Cortex of kidney (tissue), 1 donor: ENCODE measurements at places on chromosomes 16 and 17.

- no peak for DNase-seq
Measured at GRCh38 chr16:85880861-85881260, 18.1 kb upstream of the IRF8 start.

DNA sequence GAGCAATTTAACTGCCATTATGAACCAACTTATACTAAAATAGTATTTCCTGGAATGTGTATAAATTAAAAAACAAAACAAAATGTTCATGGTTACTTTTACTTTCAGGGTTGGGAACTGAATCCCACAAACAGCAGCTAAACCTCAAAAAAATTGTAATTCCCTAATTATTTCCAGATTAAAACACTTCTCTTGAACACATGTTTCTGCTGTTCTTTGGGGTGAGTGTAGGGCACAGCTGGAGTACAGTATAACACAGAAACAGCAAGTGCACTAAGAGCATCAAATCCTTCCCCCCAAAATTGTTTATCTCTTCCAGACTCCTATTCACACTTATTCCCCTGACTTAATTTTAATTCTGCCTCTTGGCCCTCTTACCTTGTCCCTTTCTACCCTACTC is 56.4 kb downstream of the KANSL1 start:
- DNase-seq: no peak

GRCh38 chr16:47734081-47734857 is 273.1 kb downstream of the PHKB start:
- DNase-seq: no peak

- no peak for DNase-seq
Measured at GRCh38 chr17:39238311-39238972, 12.7 kb upstream of the STAC2 start.

- no peak for DNase-seq
Measured at GRCh38 chr16:22692034-22692433, 121.9 kb upstream of the HS3ST2 start.

- DNase-seq: no peak
Measured at GRCh38 chr16:14366974-14367707, 262.9 kb downstream of the PARN start.

DNA sequence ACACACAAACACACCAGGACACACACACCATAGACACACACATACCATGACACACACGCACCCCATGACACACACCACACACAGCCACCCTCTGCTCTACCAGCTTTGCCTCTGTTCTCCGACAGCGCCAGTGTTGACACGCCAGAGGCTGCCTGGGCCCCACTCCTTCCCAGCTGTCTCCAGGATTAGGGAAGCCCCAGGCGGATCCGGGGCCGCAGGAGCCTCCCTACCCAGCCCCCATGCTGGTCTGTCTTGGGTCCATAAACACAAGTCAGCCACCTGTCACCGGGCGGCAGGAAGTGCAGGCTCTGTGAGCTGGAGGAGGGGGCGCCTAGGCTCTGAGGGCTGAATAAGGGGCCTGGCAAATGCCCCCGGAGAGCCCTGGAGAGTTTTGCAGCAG is 10.5 kb downstream of the TBC1D16 start:
- no peak for DNase-seq

DNA sequence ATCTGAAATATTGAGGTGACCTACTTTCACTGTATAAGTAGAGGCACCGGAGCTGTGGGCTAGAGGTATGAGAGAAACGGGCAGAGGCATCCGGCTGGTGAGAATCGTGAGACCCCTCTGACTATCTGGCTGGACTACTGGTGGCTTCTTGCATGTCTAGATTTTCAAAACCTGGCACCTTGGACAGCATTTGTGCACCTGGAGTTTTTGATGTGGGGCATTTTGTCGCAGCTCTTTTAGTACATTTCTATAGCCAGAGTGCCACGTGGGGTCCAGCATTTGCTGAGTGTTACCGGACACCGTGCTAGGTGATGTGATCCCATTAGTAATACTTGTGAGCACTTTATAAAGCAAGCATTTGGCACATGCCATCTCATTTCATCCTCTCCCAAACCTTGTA is 32.6 kb upstream of the SHISA9 start:
- no peak for DNase-seq

DNA sequence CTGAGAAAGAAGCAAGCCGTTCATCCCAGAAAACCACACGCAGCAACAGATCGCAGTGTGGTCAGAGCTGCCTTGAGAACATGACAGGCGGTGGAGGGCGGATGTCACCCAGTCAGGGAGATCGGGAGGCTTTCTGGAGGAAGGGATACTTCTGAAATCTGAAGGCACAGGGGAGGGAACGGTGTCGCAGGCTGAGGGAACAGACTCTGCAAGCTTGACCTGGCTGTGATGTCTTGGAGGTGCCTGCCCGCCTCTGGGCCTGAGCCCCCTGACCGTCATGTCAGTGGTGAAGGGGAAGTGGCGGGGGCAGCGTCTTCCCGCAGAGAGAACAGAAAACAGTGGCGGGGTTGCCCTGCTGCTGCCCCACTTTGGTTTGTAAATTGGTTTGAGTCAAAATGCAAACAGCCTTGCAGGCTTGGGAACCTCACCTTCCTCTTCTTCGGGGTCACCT is 8.1 kb upstream of the ATP2A3 start:
- no peak for DNase-seq

GRCh38 chr17:78526231-78527025 is 50.8 kb downstream of the DNAH17 start:
- DNase-seq: no peak

- DNase-seq: no peak
Measured at GRCh38 chr17:50820651-50821050, 14.7 kb upstream of the WFIKKN2 start.
